Parietal lobe (tissue), 2 donors: ENCODE measurements at places on chromosomes 2 and 18. TPM values are rescaled to one million over a fixed set of nuclear protein-coding genes. Genes with fewer than 3 reads are reported as not detected.

LIPG gene
- total RNA-seq = 25.7 TPM

RAPH1 gene
- total RNA-seq = 67.0 TPM

GIGYF2 gene
- 172 TPM for total RNA-seq

ARHGEF4 gene
- 47.9 TPM for total RNA-seq

ANKRD62 gene
- total RNA-seq = 0.63 TPM

VIL1 gene
- not detected for total RNA-seq

SLC19A3 gene
- 3.1 TPM for total RNA-seq

FRZB gene
- 14.1 TPM for total RNA-seq

ALLC gene
- not detected for total RNA-seq

DNAH7 gene
- 19.4 TPM for total RNA-seq

GPC1 gene
- 89.2 TPM for total RNA-seq

STPG4 gene
- total RNA-seq = 1.9 TPM

ABCB11 gene
- 1.6 TPM for total RNA-seq

ADAM23 gene
- 37.2 TPM for total RNA-seq

RNPEPL1 gene
- total RNA-seq = 10.6 TPM

SNRNP200 gene
- total RNA-seq = 102 TPM

AQP12A gene
- total RNA-seq = not detected

ZNF516 gene
- total RNA-seq = 21.9 TPM

MARCO gene
- not detected for total RNA-seq

PKDCC gene
- total RNA-seq = 30.0 TPM

CD8A gene
- total RNA-seq = 1.3 TPM

MAP4K4 gene
- total RNA-seq = 387 TPM

KCNG2 gene
- total RNA-seq = 0.31 TPM

SH2D6 gene
- 0.94 TPM for total RNA-seq

NGEF gene
- total RNA-seq = 33.5 TPM

GAD1 gene
- 162 TPM for total RNA-seq

RFTN2 gene
- 26.0 TPM for total RNA-seq

ASPRV1 gene
- total RNA-seq = 8.8 TPM

TTC32 gene
- total RNA-seq = 28.8 TPM

SRD5A2 gene
- total RNA-seq = not detected

AQP12B gene
- not detected for total RNA-seq

ECEL1 gene
- total RNA-seq = 0.63 TPM

RNF149 gene
- total RNA-seq = 90.5 TPM

MOB1A gene
- total RNA-seq = 40.7 TPM

MPHOSPH10 gene
- total RNA-seq = 30.4 TPM

OTOS gene
- total RNA-seq = not detected

CYS1 gene
- total RNA-seq = not detected

MSTN gene
- total RNA-seq = 1.3 TPM

TMEM214 gene
- total RNA-seq = 15.7 TPM

CCDC121 gene
- total RNA-seq = 4.1 TPM

CD207 gene
- total RNA-seq = not detected

SLC16A14 gene
- total RNA-seq = 49.5 TPM

GKN1 gene
- not detected for total RNA-seq

FASTKD1 gene
- total RNA-seq = 77.6 TPM

CPLX4 gene
- not detected for total RNA-seq

PPP1R7 gene
- total RNA-seq = 35.1 TPM

C2orf72 gene
- 33.5 TPM for total RNA-seq

DPY30 gene
- total RNA-seq = 60.4 TPM

ACKR3 gene
- total RNA-seq = 12.5 TPM
